Activated T-helper 1 cell treated with Interleukin-2 at 50 U/mL for 16 hours (primary cell): ENCODE measurements at places on chromosomes 4 and X.

DNA sequence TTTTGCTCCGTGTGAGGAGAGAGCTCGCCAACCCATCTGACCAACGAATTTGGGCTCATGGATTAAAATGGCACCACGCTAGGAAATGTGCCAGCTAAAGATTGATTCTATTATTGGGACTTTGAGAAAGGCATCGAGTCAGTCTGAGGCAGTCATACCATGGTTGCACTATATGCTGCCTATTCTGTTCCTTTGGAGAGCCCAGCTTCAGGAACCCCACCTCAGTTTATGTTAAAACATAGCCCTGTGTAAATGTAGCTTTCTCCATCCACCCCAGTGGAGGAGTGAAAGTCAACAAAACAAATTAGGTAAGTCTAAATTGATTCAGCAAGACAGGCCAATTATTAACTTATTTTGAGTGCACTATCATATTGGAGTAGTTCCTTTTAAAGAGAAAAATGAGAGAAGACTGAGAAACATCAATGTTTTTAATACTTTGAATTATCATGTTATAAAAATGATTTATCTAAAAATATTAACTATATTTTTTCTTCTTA, 24.5 kb upstream of the ADH7 start:
- no peak for DNase-seq

DNA sequence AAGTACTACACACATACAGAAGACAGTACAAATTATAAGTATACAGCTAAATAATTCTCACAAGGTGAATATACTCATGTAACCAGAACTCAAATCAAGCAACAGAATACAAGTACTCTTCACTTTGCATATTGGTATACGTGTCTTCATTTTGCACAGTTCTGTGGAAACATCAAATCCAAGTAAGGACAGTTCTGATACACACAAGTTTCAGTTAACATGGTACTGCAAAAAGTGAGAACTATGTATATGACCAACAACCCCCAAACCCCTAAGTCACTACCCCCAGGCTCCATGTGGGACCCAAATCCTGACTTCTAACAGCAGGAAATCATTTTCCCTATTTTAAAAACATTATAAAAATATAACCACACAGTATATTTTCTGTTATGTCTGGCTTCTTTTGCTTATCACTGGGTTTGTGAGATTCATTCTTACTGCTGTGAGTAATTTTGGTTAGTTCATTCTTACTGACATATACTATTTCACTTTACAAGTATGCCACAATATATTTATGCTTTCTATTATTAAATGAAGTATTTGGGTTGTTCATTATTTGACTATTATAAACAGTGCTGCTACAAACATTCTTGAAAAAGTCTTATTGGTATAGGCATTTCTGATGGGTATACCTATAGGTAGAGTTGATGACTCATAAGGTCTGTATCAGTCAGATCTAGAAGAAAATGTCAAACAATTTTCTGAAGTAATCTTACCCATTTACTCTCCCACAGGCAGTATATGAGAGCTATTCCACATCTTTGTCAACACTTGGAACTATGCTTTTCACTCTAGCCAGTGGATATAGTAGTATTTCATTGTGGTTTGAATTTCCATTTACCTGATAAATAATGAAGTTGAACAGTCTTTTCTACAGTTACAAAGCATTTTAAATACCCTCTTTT, 47.0 kb downstream of the SCLT1 start:
- no peak for DNase-seq

GRCh38 chr4:149845743-149846142, 30.1 kb upstream of the IQCM start:
- DNase-seq: no peak

GRCh38 chrX:26442340-26442739, 226.4 kb downstream of the MAGEB5 start:
- DNase-seq: no peak

DNA sequence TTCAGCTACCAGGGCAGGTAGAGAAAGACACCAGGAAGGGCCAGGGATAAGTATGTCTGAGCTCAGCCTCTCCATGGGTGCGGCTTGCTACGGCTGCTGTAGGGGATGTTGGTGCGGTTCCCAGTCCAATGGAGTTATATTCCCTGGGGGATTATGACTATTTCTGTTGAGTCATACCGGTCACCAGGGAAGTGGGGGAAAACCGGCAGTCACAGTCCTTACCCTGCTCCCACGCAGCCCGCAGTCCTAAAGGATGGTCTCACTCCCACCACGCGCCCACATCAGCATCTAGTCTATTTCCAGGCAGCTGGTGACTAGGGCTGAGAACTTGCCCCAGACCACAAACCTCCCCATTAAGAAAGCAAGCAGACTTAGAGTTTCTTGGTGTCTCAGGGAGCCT, 191.6 kb downstream of the VEGFC start:
- DNase-seq: no peak

- no peak for DNase-seq
These were observed 21.5 kb upstream of the ENPEP start for GRCh38 chr4:110454441-110454840.
